ENCODE measurements at places on chromosomes 7 and 10. TPM values are rescaled to one million over a fixed set of nuclear protein-coding genes. Genes with fewer than 3 reads are reported as not detected.

CH25H gene
- total RNA-seq, result 0.82 TPM

DNA sequence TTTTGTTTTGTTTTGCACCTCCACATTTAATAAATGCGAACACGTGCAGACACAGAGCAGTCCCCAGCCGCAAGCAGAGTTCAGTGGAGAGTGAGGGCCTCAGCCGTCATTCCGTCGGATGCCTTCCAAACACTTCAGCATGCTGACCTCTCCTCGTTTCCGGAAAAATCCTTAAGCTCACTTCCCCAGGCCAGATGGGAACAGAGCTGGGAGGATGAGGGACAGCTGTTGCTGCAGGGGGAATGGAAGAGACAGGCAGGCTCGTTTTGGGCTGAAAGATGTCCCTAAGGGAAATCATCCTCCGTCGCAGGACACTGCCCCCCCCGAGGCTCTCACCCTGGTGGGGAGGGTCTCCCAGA lies 17.2 kb upstream of the FGFR2 start:
- no peak for DNase-seq

GRCh38 chr7:108413782-108414492 lies 42.3 kb downstream of the NRCAM start:
- DNase-seq, result no peak

DNA sequence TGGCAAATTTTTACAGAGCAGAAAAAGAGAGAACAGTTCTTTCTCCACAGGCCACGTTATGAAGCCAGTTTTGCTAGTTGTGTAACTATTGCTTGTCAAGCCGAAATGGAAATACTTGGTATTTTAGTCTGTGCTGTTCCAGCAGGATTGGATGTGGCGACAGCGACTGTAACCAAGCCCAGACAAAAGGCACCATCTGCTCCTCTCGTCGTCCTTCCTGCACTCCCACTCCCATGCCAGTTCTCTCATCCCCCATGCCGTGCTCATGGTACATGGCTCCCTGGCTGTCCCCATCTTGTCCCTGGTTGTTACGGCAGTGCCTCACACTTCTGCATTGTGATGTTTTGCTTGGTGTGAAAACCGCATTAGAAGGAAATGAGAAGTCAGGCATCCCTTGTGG lies 185.7 kb upstream of the FZD8 start:
- no peak for DNase-seq

GRCh38 chr10:79359816-79360498 lies 12.7 kb downstream of the PPIF start:
- no peak for DNase-seq

GRCh38 chr7:66528652-66529051 lies 100.0 kb upstream of the KCTD7 start:
- DNase-seq, result no peak

DNA sequence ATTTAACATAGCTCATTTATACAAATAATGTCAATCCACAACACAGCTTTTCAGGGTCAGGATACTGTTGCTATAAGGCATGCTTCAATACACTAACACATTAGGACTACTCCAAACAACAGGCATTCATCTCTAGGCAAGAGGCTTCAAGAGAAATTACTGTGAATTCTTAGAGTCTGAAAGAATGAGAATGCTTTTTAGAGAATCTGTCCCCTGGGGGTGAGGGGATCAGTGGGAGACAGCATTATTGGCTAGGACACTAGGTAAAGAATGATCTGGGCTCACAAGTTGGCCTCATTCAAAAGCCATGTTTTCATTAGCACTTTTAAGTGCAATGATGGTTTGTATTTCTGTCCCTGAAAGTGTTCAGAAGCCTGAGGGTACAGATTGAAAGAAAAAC lies 132.6 kb downstream of the SEMA3D start:
- DNase-seq, result no peak

DNA sequence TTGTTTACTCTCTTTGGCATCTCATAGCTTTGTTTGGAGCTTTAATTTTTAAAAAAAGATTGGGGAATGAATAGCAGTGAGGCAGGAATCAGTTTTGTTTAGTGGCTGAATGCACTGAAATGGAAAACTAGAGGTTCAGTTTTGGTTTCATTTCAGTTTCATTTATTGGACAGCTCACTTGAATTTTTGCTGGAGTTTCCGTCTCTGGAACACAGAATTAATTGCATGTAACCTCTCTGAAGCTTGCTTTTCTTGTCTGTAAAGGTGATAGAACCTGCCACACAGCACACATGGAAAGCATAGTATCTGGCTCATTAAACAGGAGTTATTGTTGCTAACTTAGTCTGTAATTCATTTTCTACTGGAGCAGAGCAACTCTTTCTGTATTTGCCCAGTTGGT lies 7.1 kb downstream of the GRM8 start:
- no peak for DNase-seq

ENKUR gene
- 4.5 TPM for total RNA-seq

GRCh38 chr7:130951976-130952876 lies 218.2 kb upstream of the KLF14 start:
- no peak for DNase-seq

GRCh38 chr7:107494884-107495283 lies 25.0 kb downstream of the GPR22 start:
- DNase-seq, result no peak

DNA sequence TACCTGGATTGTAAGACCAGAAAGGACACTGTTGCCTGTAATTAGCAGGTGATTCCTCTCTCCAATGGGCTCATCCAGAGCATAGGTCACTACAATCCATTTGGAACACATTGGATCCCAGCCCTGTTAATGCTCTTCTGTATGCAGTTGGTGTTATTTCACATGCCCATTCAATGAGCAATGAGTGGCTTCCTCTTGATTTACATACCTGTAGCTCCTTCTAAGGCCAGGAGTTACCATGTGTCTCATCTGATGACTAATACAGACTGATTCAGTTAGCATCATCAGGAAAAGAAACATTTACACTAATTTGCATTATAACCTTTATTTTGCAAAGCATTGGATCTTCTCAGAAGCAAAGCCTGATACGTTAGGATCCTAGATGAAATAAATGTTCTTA lies 83.1 kb upstream of the NPVF start:
- DNase-seq, result no peak

- DNase-seq, result no peak
Observed at GRCh38 chr7:98376711-98377110, 24.2 kb downstream of the BAIAP2L1 start.

All from frontal cortex (tissue), 4 donors.